ENCODE measurements at places on chromosomes 7 and 10. TPM values are rescaled to one million over a fixed set of nuclear protein-coding genes. Genes with fewer than 3 reads are reported as not detected.

DNA sequence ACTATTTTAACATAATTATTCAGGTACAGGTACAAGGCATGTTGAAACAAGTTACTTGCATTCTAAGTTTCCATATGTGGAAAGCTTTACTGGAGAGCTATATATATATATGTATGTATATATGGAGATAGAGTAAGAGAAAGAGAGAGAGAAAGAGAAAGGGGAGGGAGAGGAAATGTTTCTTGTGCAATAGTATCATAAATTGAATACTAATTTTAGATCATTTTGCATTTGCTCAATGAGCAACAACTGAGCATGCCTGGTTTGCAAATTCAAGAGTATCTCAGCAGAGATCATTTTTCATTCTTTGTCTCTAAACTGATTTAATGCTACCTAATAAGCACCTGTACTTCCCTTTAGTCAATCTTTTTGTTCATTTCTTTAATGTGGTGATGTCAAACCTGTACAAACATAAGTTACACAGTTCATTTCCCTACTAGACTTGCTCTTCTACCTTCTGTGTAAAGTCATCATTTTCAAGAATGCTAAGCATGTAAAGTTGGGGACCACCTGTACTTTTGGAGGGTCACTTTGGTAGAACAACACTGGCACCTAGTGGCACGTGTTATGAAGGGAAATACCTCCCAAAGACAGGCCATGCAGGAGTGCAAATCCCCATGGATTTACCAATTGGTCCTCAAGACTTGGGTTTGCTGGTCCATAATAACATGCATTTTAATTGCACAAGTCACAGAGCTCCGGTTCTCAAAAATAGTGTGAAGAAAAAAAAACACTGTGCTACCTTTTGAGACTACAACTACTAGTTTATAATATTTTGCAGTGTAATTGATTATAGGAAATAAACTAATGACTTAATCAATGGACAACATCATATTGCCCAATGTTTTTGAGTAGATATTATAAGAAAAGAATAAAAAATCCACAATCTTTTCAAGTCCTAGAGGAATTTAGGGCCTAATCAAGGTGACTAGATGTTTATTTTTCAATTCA, 431.2 kb upstream of the IGFBP3 start:
- peak; percentile 56 for DNase-seq

DNA sequence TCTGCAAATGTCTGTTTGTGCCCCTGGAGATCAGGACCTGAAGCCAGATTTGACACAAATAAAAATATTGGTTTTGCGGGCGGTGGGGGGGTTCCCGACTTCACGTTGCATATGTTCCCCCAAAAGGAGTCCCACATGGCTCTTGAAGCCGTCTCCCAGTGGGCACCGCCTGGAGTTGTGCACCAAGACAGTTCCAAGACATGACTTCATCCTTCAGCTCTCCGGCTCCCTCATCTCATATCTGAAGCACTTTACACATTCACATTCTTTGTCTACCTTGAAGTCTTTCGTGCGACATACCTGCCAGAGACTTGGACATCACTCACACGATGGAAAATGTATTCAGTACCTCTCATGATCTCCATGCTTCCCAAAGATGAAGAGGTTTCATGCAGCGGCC, 362.8 kb upstream of the FOXK1 start:
- no peak for DNase-seq

DNA sequence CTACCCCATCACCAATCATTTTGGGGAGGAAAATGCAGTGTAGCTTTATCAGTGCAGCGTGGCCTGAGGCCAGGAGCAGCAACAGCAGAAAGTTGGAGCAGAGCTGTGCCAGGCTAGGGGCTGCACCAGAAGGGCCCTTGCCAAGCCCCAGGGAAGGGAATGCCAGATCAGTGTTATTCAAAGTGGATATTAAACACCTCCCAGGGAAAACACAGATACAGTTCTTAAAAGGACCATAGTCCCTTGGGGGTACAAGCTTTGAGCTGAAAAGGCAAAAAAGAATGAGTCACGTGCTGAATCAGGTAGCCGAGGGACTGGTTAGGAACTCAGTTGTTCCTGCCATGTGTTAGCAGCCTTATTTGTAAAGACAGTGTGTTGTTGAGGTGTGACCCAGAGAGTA, 54.0 kb downstream of the GSDME start:
- no peak for DNase-seq

DNA sequence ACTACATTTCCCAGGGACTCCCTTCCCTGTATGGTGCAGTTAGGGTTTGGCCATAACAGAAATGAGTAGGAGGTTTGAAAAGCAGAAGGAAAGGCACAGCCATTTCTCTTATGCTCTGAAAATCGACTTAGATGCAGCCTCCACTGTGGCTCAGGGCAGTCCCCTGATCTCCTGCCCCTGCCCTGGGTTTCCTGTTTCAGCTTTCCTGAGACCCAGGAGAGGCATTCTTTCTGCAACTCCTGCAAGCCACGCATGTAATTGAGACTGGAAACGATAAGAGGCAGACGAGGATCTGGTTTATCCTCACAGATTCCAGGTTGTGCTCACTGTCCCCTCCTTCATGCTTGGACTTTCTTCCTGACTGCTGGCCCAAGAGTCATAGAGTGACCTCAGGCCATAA, 461.2 kb upstream of the VSTM2A start:
- DNase-seq: no peak

GRCh38 chr7:42727451-42727850, 184.4 kb downstream of the C7orf25 start:
- DNase-seq: no peak

GRCh38 chr10:124292911-124293615, 125.7 kb downstream of the OAT start:
- DNase-seq: no peak

DNA sequence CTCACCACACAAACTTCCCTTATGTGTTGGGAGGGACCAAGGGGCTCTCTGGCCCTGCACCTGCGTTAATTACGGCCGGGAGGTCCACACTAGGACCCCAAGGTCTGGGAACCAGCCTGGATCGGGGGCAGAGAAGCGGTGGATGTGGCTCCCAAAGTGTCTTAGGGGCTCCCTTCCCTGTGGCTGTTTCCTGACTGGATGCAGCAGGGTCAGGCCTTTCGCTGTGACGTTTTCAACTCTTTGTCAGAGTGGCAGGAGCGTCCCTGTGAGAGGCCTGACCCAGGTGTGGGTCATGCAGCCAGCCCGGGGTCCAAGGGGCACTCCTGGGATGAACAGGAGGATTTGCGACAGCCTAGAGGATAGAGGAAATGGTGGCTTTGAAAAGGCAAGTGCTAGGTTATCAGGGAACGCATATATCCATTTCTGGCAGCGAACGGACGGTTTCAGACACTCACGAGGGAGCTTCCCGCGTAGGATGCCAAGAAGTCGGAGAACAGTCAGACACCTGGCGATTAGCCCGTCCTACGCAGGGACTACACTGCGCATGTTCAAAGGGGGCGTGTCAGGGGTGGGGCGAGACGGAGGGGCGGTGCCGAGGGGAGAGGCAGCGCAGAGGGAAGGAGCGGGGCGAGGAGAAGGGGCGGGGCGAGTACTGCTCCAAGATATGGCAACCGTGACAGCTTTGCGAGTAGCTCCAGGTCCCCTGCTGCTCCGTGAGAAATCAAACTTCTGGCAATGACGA, 46.2 kb upstream of the ZNF716 start:
- DNase-seq: no peak

- DNase-seq: no peak
These were observed 40.5 kb downstream of the NRBF2 start for GRCh38 chr10:63173468-63174232.

DNA sequence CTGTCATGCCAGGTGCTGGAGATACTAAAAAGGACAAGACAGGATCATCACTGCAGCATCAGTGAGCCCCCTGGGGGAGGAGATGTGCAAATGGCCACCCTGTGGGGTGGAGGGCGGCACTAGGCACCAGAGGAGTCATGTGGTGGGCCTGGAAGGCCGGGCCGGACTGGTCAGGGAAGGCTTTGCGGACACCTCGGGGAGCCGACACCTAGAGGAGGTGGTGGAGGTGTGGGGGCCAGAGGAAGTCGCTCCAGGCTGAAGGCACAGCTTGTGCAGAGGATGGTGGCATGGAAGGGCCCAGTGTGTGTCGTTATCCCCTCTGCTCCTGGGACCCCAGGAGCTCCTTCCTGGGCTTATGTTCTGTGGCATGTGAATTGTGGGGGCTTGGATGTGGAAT, 437.7 kb downstream of the RPS24 start:
- no peak for DNase-seq

- DNase-seq: no peak
These were observed 25.9 kb downstream of the SFXN4 start for GRCh38 chr10:119139464-119140067.

GRCh38 chr10:88911851-88912250, 31.8 kb downstream of the STAMBPL1 start:
- no peak for DNase-seq

- no peak for DNase-seq
These were observed 85.5 kb downstream of the SLC25A13 start for GRCh38 chr7:96236198-96237039.

DNA sequence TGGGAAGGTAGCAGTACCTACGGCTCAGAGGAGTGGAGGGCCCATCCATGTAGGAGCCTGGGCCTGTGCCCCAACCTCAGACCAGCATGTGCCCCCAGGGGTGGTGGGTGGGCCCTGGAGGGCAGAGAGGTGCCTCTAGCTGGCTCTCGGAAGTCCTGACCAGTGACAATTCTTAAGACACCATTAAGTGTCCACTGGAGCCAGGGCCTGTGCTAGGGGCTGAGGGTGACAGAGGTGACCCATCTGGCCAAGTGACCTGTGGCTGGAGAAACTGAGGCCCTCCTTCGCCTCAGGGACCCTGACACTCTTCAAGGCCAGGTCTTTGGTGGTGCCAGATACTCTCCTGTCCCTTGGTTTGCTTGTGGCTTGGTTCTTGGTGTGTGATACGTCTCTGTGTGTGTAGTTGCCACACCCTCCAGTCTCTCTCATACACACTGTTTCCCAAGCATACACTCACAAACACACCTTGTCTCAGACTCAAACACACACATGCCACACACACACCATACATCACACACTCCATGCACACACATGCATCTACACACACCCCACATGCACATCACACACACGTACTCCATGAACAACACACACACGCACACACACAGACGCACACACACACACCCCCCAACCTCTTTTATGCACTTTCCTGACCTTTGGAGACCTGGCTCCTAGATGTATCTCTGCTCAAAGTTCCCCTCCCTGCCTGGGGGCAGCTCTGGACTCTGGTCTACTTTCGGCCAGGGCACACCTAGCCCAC, 897 bp upstream of the RAMP3 start:
- no peak for DNase-seq

DNA sequence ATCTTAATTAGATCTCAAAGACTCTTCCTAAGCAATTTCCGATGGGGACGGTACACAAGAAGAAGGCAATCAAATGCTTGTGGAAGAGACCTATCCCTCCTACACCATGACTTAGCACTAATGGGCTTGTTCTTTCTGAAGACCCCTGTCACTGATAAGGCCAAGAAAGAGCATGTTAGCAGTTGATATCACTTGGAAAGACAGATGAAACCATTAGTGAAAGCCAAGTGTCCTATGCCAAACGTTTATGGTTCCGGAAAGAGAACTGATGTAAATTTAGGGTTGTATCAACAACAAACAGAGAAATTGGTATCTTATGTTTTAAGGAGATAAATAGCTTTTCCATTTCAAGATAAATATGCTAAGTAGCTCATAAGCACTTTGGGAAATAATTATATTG, 6.5 kb downstream of the UROS start:
- no peak for DNase-seq

DNA sequence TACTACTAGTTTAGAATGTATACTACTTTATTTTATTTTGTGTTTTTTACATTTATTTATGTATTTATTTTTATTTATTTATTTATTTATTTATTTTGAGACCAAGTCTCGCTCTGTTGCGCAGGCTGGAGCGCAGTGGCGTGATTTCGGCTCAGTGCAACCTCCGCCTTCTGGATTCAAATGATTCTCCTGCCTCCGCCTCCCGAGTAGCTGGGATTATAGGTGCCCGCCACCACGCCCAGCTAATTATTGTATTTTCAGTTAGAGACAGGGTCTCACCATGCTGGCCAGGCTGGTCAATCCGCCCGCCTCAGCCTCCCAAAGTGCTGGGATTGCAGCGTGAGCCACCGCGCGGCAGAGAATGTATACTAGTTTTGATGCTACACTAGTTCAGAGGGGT, 2.0 kb upstream of the PARD3 start:
- no peak for DNase-seq

DNA sequence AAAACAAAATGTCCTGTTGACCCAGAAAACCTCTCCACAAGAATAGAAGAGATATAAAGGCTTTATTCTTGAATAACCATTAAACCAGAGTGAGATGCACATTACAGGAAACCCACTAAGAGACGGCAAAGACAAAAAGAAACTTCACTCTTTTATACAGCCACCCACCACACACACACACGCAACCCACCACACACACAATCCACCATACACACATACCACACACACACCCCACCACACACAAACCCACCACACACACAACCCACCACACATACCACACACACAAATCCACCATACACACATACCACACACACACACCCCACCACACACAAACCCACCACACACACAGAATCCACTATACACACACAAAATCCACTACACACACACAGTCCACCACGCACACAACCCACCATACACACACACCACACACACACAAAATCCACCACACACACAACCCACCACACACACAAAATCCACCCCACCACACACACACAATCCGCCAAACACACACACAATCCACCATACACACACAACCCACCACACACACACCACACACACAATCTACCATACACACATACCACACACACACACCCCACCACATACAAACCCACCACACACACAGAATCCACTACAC, 9.5 kb upstream of the REPIN1 start:
- DNase-seq: no peak

TUBB8 gene
- 0.78 TPM for total RNA-seq

PRKG1 gene
- total RNA-seq: 25.4 TPM

KNDC1 gene
- total RNA-seq: 2.2 TPM

BMS1 gene
- total RNA-seq: 19.2 TPM

LRRD1 gene
- total RNA-seq: not detected

VGF gene
- total RNA-seq: not detected

SLC26A3 gene
- 0.31 TPM for total RNA-seq

UBE2H gene
- total RNA-seq: 69.7 TPM

LMTK2 gene
- total RNA-seq: 34.1 TPM
